A549 treated with dexamethasone at 1 μM for 4 hours (cell line): ENCODE measurements at places on chromosomes 12 and 14. TPM values are rescaled to one million over a fixed set of nuclear protein-coding genes. Genes with fewer than 3 reads are reported as not detected.

The B4GALNT1 gene
- total RNA-seq: 26.3 to 45.0 TPM (median 42.0 TPM) in 5 replicates

The MMP14 gene
- 0.52 to 0.78 TPM (median 0.69 TPM) in 5 replicates for total RNA-seq

The SPRING1 gene
- 17.0 to 29.8 TPM (median 23.7 TPM) in 5 replicates for total RNA-seq

The GXYLT1 gene
- 11.3 to 16.3 TPM (median 14.4 TPM) in 5 replicates for total RNA-seq

The GPR84 gene
- 0.05 to 0.13 TPM (median 0.09 TPM) in 3 of 5 replicates, not detected in the others for total RNA-seq

The KLRC4 gene
- not detected in 5 replicates for total RNA-seq

The FOXA1 gene
- total RNA-seq: 4.2 to 7.4 TPM (median 6.5 TPM) in 5 replicates

The SMARCD1 gene
- 63.8 to 70.9 TPM (median 67.2 TPM) in 5 replicates for total RNA-seq

The KLRG1 gene
- total RNA-seq: 1.1 to 2.0 TPM (median 1.5 TPM) in 5 replicates

The SLC17A8 gene
- 0.05 to 0.06 TPM in 2 of 5 replicates, not detected in the others for total RNA-seq

The SPTB gene
- total RNA-seq: 1.2 to 2.4 TPM (median 2.0 TPM) in 5 replicates

The HCAR2 gene
- 0.04 to 0.08 TPM (median 0.07 TPM) in 3 of 5 replicates, not detected in the others for total RNA-seq

The PIANP gene
- 0.56 to 1.0 TPM (median 0.96 TPM) in 5 replicates for total RNA-seq

The CLEC4A gene
- total RNA-seq: 0.37 TPM in 1 of 5 replicates, not detected in the others

The CD163 gene
- total RNA-seq: 0.06 to 0.21 TPM (median 0.13 TPM) in 4 of 5 replicates, not detected in the other

The MYF5 gene
- not detected in 5 replicates for total RNA-seq

The KLRK1 gene
- 0.13 TPM in 1 of 5 replicates, not detected in the others for total RNA-seq

The DPPA3 gene
- total RNA-seq: 0.12 TPM in 1 of 5 replicates, not detected in the others

The MUCL1 gene
- total RNA-seq: not detected in 5 replicates

The ITGA5 gene
- 222 to 345 TPM (median 276 TPM) in 5 replicates for total RNA-seq

The KRT75 gene
- 0.08 to 0.20 TPM (median 0.14 TPM) in 5 replicates for total RNA-seq

The SLC7A8 gene
- total RNA-seq: 2.1 to 3.2 TPM (median 2.8 TPM) in 5 replicates

The PTHLH gene
- total RNA-seq: 11.9 to 14.2 TPM (median 12.3 TPM) in 5 replicates

The CMA1 gene
- not detected in 5 replicates for total RNA-seq

The HOXC6 gene
- 3.9 to 5.6 TPM (median 4.8 TPM) in 5 replicates for total RNA-seq

The KLHDC1 gene
- total RNA-seq: 0.23 to 0.48 TPM (median 0.41 TPM) in 5 replicates

The OAS3 gene
- 18.5 to 27.2 TPM (median 26.1 TPM) in 5 replicates for total RNA-seq
